Brain (organoid and tissue), 16 donors: ENCODE measurements at places on chromosomes 5 and 9. TPM values are rescaled to one million over a fixed set of nuclear protein-coding genes. Genes with fewer than 3 reads are reported as not detected.

Gene ELL2
- 4.8 TPM for polyA plus RNA-seq

Gene PLAC8L1
- polyA plus RNA-seq, result not detected

Gene OTP
- polyA plus RNA-seq, result 9.6 TPM

Gene ALDOB
- polyA plus RNA-seq, result 0.66 TPM

Gene GRK6
- polyA plus RNA-seq, result 26.9 TPM
